Lower leg skin (tissue), 4 donors: ENCODE measurements at places on chromosomes 2 and 18. TPM values are rescaled to one million over a fixed set of nuclear protein-coding genes. Genes with fewer than 3 reads are reported as not detected.

DNA sequence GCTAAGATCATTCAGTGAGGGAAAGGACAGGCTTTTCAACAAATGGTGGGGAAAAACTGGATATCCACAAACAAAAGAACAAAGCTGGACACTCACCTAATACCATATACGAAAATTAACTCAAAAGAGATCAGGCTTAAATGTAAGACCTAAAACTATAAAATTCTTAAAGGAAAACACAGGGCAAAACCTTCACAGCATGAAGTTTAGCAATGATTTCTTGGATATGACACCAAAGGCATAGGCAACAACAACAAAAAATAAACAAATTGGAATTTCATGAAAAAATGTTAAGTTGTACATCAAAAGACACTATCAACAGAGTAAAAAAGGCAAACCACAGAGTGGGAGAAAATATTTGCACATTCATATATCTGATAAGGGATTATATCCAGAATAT, 28.3 kb downstream of the PIAS2 start:
- DNase-seq = no peak

- DNase-seq = no peak
Measured at GRCh38 chr2:223835701-223836532, 1.5 kb downstream of the AP1S3 start.

- no peak for DNase-seq
Measured at GRCh38 chr2:121949271-121949670, 193.8 kb downstream of the TSN start.

DNA sequence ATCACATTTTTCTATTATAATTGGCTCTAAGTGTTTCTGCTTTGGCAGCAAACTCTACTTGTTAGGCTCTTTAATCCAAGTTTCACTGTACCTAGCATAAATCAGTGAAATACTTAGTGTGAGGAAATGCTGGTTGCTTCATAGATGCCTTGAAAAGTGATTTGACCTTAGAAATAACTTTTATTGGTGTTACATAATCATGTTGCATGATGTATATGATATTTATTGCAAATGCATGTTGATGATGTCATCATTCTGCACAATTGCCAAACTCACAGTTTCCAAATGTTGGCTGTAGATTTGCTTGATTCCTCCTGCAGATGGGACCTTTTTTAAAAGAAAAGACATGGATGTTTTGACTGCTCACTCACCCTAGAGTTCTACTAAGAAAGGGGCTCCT, 137.6 kb upstream of the BCL2L11 start:
- DNase-seq = no peak

- DNase-seq = no peak
Measured at GRCh38 chr18:79354350-79354749, 41.4 kb upstream of the NFATC1 start.

GRCh38 chr2:213119061-213119809, 32.2 kb downstream of the IKZF2 start:
- DNase-seq = no peak

DNA sequence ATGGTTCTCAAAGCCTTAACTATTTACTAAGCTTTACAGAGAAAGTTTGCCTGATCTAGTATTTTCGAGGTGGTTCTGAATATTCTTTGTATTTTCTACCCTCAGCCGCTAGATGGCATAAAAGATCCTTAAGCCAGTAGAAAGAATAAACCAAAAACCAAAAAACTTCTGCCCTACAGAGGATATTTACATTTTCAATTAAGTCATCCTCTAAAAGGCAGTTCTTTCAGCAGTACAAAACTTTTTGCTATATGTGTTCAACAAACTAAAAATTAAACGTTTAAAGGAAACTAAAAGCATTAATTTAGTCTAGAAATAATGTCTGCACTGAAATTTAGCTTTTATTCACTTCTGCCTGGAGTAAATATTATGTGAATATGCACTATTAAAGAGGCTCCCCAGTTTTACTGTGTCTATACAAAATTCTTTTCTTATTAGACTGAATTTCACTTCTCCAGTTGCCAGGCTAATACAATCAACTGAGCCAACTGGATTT, 297.5 kb downstream of the PIEZO2 start:
- no peak for DNase-seq

DNA sequence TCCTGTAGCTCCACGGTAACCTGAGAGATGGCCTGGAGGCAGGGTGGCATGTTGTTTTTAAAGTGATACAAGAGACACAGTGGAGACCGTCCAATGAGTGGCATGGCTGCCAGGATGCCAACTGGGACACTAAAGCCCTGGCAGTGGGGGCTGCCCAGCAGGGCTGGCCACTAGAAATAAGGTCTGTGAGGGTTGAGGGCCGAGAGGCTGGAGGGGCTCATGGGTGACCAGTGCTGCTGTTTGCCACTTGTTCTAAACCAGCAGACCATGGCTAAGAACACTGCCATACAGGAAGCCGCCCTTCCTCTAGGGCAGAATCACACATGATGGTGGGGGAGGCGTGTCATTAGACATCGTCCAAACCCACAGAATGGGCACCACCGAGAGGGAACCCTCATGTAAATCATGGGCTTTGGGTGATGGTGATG, 71.9 kb downstream of the ALPK2 start:
- no peak for DNase-seq

DNA sequence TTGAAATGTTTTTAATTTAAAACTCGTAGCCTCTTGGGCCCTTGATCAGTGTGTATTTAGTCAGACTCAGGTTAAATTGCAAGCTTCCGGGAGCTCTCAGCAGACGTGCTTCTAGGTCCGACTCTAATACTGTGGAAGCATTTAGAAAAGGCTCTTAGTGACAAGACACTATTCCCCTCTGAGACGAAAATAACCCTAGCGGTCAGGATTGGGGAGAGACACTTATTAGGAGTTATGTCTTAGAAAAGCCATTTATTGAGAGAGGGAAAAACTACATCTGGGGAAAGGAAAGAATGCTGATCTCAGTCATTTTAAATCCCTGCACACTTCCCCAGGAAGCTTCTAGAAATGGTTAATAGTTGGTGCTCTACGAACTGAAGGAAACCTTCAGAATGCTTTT, 110.5 kb upstream of the NCK2 start:
- no peak for DNase-seq

Gene CCNYL1
- total RNA-seq = 3.1 TPM

Gene CHRND
- not detected for total RNA-seq

Gene MC5R
- total RNA-seq = not detected

Gene CAVIN2
- total RNA-seq = 18.8 TPM

Gene MARCO
- 1.4 TPM for total RNA-seq
